ENCODE measurements at places on chromosomes 13 and 19.
A peak's percentile ranks its signal among the peaks of the same experiment; 100 is the strongest.

DNA sequence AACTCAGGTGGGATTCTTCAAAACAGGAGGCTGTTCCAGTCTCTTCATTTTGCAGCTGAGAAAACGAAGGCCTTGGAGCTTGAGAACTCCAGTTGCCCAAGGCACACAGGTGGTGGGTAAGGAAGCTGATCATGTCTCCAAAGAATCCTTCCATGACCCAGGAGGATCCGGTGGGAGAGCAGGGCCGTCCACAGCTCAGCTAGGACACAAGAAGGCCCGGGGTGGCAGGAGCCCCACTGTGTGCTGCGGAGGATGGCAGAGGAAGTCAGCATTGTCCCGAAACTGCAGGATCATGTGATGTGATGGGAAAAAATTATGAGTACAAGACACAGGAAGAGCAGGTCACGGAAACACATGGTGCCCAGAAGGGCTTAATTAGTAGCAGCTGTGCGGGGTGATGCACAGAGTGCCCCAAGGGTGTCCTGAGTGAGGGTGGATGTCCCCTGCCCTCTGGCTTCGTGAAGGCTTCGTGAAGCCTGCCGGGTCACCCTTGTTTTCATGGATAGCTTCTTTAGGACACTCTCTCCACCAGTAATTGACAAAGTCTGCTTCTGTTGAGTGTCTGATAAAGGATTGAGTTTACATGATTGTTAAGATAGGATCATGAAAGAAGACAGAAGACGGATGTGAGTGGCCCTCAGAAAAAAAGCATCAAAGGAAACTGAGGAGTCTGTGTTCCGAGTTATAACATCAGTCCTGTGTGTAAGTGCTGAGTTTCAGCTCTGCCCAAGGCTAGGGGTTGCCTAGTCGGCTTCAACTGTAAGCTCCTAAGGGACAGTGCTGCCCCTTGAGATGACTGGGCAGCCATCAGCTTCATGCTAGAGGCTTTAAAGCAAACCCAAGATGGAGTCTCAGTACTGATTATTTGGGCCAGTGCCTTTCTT is 33.8 kb upstream of the SACS start:
- peak overlapping the region; percentile 74 for H3K4me3 ChIP-seq
- no peaks in the 10 kb centered on the region for H3K27me3 ChIP-seq
- peaks cover 59% of the 10 kb centered on the region for H3K4me1 ChIP-seq
- H3K36me3 ChIP-seq, result no peaks in the 10 kb centered on the region
- peak overlapping the region; percentile 0 for H3K27ac ChIP-seq
- DNase-seq, result peak; percentile 29

DNA sequence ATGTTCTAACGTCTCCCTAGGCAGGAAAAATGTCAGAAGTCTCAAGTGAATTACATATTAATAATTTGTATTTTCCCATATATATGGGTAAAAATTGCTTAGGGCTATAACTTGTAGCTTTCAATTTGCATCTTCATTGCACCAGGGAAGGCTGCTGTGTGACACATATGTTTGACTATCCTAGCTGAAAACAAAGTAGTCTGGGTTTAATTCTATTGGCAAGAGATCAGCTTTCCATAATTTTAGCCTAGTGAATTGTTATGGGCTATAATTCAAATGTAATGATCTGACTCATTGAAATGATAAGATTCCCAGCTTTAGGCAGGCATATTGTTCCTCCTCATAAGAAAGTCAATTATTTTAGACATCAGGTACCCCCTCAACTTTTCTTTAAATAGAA is 553.1 kb downstream of the DCT start:
- H3K4me1 ChIP-seq, result no peaks in the 10 kb centered on the region
- H3K36me3 ChIP-seq, result no peaks in the 10 kb centered on the region
- no peak overlapping the region for H3K4me3 ChIP-seq
- H3K27me3 ChIP-seq, result no peaks in the 10 kb centered on the region
- DNase-seq, result no peak
- H3K27ac ChIP-seq, result no peak overlapping the region

GRCh38 chr19:30376826-30377425 is 4.7 kb downstream of the ZNF536 start:
- H3K4me1 ChIP-seq, result peaks cover 14% of the 10 kb centered on the region
- no peak overlapping the region for H3K4me3 ChIP-seq
- no peak for DNase-seq

DNA sequence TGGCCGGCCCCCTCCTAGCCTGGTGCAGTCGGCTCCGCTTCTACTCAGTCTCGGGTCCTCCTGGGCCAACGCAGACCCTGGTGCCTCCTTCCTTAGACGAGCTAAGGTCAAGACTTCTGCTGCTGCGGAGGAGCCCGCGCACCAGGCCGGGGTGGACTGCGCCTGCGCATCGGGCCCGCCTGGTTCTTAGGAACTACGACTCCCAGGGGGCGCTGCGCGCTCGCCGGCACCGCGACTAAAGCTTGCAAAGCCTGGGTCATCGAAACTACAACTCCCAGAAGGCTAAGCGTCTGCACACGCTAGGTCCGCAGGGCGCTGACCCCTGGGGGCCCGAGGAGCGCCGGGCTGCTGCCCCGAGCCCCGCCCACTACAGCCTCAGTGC is at the start of gene ZNF835:
Gene ZNF835 (minus strand): TSS at position 145 of the 382 bp plus-strand sequence. CDS start 6,559 bp downstream, outside the sequence.
- H3K27me3 ChIP-seq, result no peaks in the 10 kb centered on the region
- H3K4me3 ChIP-seq, result no peak within 1 kb of the TSS
- H3K36me3 ChIP-seq, result peaks cover 5% of the 10 kb centered on the region
- no peaks in the 10 kb centered on the region for H3K4me1 ChIP-seq
- no peak for DNase-seq

- peaks cover 16% of the 10 kb centered on the region for H3K4me1 ChIP-seq
- H3K36me3 ChIP-seq, result no peaks in the 10 kb centered on the region
- no peak overlapping the region for H3K27ac ChIP-seq
- no peak for DNase-seq
These were observed 4.0 kb downstream of the SELENOV start for GRCh38 chr19:39518975-39519374.

- H3K4me1 ChIP-seq, result no peaks in the 10 kb centered on the region
- H3K4me3 ChIP-seq, result no peak overlapping the region
- no peaks in the 10 kb centered on the region for H3K27me3 ChIP-seq
- no peak overlapping the region for H3K27ac ChIP-seq
- no peaks in the 10 kb centered on the region for H3K36me3 ChIP-seq
- DNase-seq, result no peak
These were observed 78.3 kb downstream of the ZNF486 start for GRCh38 chr19:20245309-20245708.

GRCh38 chr13:113532156-113532806 is 41.8 kb upstream of the DCUN1D2 start:
- no peaks in the 10 kb centered on the region for H3K4me1 ChIP-seq
- H3K27me3 ChIP-seq, result no peaks in the 10 kb centered on the region
- H3K36me3 ChIP-seq, result peaks cover 11% of the 10 kb centered on the region

DNA sequence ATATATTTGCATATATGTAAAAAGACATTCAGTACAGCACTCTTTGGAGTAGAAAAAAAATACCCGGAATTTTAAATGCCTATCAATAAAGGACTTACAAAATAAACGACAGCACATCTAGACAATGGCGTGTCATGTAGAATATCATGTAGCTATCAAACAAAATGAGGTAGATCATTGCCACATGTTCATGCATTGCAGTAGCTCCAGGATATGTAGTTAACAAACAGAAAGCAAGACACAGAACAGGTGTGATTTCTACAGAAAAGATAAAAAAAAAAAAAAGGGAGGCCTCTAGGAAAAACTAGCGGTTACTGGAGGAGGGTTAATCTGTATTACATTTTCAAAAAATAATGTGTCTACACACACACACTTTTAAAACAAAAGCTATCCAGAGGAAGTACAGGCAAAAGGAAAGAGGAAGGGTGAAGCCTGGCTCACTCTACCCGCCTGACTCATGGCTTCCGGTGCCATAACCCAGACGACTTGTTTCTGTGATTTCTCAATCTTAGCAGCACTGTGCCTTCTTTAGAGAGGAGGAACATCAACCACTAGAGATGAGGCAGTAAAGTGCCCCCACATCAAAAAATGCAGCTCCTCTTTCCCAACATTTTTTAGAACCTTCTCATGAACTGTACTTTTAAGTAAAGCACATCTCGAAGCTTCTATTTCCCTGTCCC is 6.9 kb downstream of the KCTD12 start:
- peaks cover 13% of the 10 kb centered on the region for H3K27me3 ChIP-seq
- peaks cover 3% of the 10 kb centered on the region for H3K4me1 ChIP-seq
- no peak overlapping the region for H3K27ac ChIP-seq
- no peak for DNase-seq
- H3K36me3 ChIP-seq, result no peaks in the 10 kb centered on the region

DNA sequence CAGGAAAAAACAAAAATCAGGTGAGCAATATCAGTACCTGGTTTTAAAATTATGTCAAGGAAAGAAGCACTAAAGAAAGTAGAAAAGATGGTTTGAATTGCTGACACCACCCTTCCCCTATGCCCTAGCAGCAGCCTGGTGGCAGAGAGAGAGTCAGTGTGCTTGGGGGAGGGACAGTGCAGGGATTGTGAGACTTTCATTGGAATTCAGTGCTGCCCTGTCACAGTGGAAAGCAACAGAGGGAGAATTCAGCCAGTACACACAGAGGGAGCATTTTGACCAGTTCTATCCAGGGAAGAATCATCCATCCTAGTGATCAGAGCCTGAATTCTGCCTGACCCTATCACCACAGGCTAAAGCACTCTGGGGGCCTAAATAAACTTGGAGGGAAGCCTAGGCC is 222.4 kb upstream of the PCDH17 start:
- H3K4me1 ChIP-seq, result peaks cover 24% of the 10 kb centered on the region
- H3K36me3 ChIP-seq, result no peaks in the 10 kb centered on the region
- DNase-seq, result peak; percentile 2
- peak overlapping the region; percentile 64 for H3K27ac ChIP-seq
- H3K27me3 ChIP-seq, result peaks cover 2% of the 10 kb centered on the region
- no peak overlapping the region for H3K4me3 ChIP-seq

GRCh38 chr13:73972545-73972944 is 161.7 kb downstream of the KLF12 start:
- no peak for DNase-seq
- no peak overlapping the region for H3K4me3 ChIP-seq
- no peaks in the 10 kb centered on the region for H3K27me3 ChIP-seq
- H3K27ac ChIP-seq, result no peak overlapping the region
- no peaks in the 10 kb centered on the region for H3K4me1 ChIP-seq
- peaks cover 24% of the 10 kb centered on the region for H3K36me3 ChIP-seq

- peaks cover 44% of the 10 kb centered on the region for H3K4me1 ChIP-seq
- H3K36me3 ChIP-seq, result no peaks in the 10 kb centered on the region
- H3K27me3 ChIP-seq, result no peaks in the 10 kb centered on the region
- no peak for DNase-seq
These were observed 1.9 kb upstream of the ZNF552 start for GRCh38 chr19:57816652-57817051.

DNA sequence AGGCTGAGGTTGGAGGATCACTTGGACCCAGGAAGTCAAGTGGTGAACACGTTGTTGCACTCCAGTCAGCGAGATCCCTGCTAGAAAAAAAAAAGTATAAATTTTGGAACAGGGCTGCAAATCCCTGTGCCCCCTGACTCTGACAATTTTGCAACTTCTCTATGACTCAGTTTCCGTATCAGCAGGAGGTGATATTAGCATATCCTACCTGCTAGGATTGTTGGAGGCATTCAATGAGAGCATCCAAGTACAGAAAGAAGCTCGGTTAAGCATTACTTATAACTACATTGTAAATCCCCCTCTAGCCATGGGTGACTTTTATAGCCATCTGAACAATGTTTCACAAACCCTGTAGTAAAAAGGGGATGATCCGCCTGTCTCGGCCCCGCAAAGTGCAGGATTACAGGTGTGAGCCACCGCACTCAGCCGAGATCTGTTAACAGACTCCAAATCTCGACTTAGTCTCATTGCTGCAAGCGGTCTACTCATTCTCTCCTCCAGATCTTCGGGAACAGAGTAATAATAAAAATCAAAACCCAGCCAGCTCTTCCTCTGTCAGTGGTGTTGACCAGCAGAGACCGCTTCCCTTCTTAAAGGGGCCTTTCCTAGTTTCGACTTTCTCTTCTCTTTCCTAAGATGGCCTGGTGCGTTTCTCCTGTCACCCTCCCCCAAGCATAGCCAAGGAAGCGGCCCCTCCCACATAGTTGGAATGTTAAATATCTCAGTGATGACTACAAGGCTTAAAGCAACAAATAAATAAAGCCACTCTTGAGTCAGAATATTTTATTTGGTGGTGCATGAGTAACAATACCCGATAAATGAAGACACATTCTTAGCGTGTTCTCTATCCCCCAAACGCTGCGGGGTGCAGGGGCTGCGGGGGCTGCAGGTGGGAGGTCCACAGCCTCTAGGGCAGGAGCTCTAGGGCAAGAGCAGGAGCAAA is 10.3 kb upstream of the BICRA start:
- no peak overlapping the region for H3K27ac ChIP-seq
- peaks cover 39% of the 10 kb centered on the region for H3K27me3 ChIP-seq
- H3K4me3 ChIP-seq, result peak overlapping the region; percentile 52
- H3K36me3 ChIP-seq, result no peaks in the 10 kb centered on the region

DNA sequence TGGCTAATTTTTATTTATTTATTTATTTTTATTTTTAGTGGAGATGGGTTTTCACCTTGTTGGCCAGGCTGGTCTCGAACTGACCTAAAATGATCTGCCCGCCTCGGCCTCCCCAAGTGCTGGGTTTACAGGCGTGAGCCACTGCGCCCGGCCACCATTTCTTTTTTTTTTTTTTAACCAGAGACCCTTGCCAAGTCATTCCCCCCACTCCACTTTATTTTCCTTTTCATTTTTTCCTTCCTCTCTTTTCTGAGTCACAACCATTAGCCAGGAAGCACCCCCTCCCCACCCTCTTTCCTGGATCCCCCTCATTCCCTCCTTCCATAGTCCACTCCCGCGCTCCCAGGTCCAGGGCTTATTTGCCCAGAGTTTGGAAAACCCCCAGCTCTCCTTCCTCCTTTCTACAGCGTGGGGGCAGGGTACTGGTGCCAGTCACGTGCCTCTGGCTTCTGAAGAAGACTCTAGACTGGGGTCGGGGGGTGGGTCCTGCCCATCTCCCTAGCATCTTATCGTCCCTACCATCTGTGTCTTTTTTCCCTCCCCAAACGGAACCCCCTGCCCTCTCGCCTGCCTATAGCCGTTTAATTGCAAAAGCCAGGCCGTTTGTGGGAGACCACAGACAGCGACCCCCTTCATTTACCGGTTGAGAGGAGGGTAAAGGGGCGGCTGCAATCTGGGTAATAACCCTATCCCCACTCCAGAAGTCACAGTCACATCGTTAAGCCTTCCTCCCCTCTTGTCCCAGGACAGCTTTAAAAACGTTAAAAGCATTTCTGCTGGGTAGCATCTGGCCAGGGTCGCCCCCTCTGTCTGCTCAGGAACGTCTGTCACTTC is 1.1 kb upstream of the CALR start:
- H3K27ac ChIP-seq, result peak overlapping the region; percentile 96
- H3K27me3 ChIP-seq, result peaks cover 6% of the 10 kb centered on the region
- peak overlapping the region; percentile 100 for H3K4me3 ChIP-seq
- peak; percentile 32 for DNase-seq
- H3K36me3 ChIP-seq, result peaks cover 29% of the 10 kb centered on the region
- peaks cover 52% of the 10 kb centered on the region for H3K4me1 ChIP-seq
